Stimulated activated CD8-positive, alpha-beta memory T cell treated with anti-CD3 and anti-CD28 coated beads, Interleukin-4, amount 100 ng/mL, for 4 hours (primary cell): ENCODE measurements at places on chromosomes 3 and 15.

DNA sequence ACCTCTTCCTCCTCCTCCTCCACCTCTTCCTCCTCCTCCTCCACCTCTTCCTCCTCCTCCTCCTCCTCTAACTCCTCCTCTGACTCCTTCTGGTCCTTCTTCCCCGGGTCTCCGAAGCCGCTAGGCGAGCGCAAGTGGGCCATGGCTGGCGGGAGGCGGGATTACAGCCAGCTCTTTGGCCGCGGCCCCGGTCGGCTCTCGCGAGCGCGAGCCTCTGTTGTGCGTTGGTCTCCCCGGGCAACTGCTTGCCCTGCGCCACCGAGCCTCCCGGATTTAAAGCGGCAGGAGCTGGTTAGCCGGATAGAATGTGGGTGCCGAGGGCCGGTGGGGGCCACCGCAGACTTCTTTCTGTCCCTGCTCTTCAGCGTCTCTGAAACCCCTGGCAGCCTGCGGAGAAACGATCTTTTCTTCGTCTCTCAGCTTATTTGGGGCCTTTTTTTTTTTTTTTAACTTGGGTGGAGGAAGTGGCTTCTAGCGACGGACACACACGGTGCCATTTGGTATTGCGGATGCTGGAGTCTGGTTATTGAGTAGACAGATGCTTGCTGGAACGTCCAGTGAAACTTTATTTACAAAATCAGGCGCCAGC, at the start of gene ERICH6:
ERICH6 (minus strand) TSS at position 165 of the 589 bp plus-strand sequence; CDS start at position 143, 22 bp downstream.
- DNase-seq = peak; percentile 49

- no peak for DNase-seq
Observed at GRCh38 chr3:169241630-169241990, 421.9 kb downstream of the MECOM start.

DNA sequence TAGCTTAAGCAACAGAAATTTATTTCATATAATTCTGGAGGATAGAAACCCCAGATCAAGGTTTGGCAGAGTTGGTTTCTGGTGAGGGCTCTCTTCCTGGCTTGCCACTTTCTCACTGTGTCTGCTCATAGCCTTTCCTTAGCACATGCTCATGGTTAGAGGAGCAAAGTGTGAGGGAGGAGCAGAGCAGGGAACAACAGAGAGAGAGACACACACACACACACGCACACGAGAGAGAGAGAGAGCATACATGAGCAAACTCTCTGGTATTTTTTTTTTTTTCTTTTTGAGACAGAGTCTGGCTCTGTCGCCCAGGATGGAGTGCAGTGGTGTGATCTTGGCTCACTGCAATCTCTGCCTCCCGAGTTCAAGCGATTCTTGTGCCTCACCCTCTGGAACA, 36.8 kb upstream of the ZDHHC23 start:
- DNase-seq = no peak

DNA sequence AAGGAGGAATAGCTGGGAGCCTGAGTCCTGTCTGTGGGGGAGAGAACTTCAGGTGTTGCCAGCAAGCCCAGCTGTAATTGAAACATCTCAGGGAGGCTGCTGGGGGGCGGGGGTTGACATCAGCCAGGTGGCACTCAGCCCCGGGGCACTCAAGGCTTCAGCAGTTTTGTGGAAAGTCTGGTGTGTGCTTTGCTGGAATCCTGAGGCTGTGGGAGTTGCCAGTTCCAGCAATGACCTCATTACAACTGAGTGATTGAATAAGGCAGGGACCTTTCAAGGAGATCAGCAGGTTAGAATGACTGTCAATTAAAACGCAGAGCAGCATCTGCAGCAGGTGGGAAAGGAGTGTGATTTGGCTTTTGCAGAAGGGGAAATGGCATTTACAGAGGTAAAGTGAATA, 75.7 kb downstream of the FAM43A start:
- DNase-seq = no peak

DNA sequence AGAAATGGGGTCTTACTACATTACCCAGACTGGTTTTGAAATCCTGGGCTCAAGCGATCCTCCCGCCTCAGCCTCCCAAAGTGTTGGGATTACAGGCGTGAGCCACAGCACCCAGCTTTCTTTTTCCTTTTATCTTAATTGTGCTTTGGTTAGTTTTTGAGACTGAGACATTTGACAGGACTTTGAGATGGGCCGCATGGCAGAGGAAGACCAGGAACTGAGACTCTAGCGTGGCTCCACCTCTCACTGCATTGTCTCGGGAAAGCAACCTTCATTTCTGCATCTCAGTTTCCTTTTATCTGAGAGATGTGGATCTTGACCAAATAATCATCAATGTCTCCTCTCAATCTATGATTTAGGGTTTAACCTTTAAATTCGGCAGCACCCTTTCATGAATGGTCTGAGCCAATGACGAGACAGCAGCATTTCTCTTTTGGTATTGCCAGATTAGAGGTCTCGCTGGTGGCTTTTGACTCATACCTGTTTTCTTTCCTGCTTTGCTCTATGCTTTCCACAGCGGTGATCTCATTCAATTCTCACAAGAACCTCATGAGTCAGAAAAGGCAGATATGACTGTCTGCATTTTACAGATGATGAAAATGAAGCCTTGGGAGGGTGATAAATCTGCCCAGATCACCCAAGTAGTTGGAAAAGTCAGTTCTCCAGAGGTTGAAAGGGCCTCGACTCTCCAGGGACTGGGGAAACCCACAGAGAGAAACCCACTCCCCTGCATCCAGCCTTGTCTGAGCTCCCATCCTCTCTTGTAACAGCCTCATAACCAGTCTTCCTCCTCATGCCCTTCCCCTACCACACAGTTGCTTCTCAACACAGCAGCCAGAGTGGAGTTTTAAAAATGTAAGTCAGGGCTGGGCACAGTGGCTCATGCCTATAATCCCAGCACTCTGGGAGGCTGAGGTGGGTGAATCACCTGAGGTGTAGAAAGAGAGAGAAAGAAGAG, 84.8 kb upstream of the FOXB1 start:
- DNase-seq = peak; percentile 2

GRCh38 chr3:58307639-58308215, 1.4 kb downstream of the HTD2 start:
- DNase-seq = no peak

DNA sequence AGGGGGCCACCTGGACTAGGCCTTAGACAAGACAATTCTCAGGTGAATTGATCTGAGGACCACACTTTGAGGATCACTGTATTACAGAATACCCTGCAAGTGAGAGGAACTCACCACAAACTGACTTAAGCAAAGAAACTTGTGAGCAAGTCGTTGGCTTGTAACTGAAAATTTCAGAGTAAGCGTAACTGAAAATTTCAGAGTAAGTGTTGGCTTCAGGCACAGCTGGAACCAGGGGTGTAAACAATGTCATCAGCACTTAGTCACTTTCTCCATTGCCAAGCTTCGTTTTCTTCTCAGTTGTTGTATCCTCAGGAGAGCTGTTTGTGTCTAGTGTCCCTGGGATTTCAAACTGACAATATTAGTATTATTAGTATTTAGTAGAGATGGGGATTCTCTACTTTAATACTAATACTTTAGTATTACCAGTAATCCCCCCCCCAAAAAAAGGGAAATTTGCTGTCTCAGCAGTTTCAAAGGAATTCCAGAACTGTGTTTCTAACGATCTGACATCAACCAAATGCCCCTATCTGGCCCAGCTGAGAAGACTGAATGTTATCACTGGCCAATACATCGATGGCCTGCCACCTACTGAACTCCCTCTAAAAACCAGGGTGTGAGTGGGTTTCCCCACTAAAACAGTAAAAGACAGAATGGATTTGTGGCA, 474.4 kb downstream of the NTRK3 start:
- no peak for DNase-seq

DNA sequence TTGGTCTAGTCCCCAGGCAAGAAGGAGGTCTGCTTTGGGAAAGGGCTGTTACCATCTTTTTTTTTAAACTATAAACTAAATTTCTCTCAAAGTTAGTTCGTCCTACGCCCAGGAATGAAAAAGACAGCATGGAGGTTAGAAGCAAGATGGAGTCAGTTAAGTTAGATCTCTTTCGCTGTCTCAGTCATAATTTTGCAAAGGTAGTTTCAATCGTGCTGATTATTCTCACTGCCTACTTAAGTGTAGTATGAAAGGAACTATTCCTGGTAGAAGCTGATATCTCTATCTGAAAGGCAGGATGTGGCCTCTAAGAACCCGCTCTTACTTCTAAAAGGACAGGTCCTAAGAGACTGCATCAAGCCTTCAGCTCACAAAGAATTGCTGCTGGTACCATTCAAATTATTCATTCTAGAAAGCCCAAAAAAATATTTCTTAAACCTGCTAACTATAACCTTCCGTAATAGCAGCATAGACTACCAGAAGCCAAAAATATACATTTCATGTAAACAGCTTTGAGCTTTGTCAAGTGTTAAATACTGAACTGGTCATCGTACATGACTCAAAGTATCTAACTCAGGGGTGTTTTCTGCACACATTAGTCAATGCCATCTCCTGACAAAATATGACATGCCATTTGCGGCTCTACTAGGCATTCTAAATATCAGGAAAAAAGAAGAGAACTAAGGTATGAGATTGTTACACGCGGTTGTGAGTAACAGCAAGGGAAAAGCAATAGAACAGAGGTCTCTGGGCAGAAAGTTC, 96.0 kb upstream of the CCDC80 start:
- no peak for DNase-seq

GRCh38 chr3:119639494-119640350, 20.7 kb downstream of the POPDC2 start:
- DNase-seq = no peak

- DNase-seq = no peak
Observed at GRCh38 chr15:92989470-92989869, 89.3 kb downstream of the CHD2 start.

GRCh38 chr3:155870945-155871745, 695 bp downstream of the GMPS start:
- DNase-seq = no peak

DNA sequence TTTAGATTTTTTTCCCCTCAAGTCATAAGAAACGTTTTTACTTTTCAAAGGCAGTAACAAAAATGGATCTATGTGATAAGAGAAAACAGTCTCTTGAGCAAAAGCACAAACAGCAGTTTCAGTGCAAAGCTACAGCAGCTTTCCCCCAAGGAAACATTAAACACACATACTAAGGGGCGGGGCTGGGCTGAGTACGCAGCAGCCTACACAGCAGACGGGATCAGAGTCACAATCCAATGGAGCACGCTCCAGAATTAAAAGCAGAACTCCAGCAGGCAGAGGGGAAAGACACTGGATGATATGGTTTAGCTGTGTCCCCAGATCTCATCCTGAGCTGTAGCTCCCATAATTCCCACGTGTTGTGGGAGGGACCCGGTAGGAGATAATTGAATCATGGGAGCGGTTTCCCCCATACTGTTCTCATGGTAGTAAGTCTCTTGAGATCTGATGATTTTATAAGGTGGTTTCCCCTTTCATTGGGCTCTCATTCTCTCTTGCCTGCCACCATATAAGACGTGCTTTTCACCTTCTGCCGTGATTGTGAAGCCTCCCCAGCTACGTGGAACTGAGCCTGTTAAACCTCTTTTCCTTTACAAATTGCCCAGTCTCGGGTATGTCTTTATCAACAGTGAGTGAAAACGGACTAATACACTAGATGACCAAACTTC, 116.2 kb upstream of the SLCO3A1 start:
- DNase-seq = no peak

GRCh38 chr3:47910233-47910632, 106.0 kb downstream of the MAP4 start:
- no peak for DNase-seq

DNA sequence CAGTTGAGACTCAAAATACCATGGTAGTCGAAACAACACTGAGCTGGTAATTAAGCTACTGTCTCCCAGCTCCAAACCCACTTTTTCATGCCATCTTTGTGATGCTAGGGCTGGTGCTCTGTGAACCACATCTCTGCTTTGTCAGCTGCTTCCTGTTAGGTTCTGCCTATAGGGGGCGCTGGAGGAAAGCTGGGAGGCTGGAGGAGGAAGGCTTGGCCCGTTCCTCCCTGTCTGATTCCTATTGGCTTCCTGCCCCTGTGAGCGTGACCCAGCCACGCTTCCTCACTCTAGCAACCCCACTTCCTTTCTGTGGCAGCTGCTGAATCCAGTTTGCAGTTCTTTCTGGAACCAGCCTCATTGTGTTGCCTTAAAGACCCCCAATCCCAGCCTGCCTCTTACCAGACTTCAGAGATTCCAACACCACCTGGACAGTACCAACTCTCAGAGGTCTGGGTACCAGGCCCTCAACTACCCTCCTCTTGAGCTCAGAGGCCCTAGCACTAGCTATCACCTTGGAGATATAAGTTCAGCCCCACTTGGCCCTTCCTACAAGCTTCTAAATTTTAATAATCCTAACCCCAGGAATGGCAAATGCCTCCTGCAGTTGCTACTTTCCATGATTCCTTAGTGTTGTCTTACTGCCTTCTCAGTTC, 120.9 kb downstream of the ERC2 start:
- DNase-seq = no peak

GRCh38 chr15:67108122-67108961, 42.9 kb downstream of the SMAD3 start:
- no peak for DNase-seq

- DNase-seq = no peak
Observed at GRCh38 chr15:90819850-90820249, 48.5 kb upstream of the FURIN start.

GRCh38 chr3:150414258-150414657, 6.2 kb downstream of the TSC22D2 start:
- DNase-seq = no peak

GRCh38 chr3:38349684-38350359, 3.2 kb downstream of the XYLB start:
- no peak for DNase-seq
